ENCODE measurements at places on chromosomes 12 and 14.

DNA sequence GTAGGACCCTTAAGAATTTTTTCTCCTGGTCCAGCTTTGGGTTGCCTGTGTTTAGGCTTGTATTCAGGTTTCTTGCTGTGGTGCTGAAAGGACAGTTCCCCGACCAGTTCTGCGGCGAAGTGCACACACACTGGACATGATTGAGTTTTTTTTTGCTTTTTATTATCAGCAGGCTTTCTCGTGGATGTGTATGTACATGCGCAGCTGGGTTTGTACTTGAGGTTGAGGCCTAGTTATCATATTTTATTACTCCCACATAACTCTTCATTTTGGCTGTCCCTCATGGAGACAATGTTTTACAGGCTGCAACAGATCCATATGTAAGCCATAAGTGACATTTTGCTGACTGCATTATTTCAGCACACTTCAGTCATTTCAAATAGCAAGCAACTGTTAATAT, 2.5 kb downstream of the SCN8A start:
- DNase-seq, result no peak

GRCh38 chr14:68028075-68028474, 208.5 kb downstream of the RAD51B start:
- no peak for DNase-seq

DNA sequence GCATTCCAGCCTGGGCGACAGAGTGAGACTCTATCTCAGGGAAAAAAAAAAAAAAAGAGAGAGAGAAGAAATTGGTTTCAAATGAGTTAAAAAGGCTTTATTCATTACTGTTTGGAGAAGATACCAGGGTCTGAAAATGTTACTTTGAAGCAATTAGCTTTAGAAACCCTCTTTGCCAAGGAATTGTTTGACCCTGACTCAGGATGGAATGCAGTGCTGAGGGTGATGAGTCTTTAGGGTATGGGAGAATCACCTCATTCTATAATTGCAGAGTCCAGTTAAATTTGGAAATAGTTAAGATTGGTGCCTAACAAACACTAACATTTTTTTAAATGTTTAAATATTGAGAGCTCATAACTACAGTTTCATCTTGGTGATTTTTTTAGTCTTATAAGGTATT, 13.3 kb downstream of the RAP1B start:
- DNase-seq, result no peak

DNA sequence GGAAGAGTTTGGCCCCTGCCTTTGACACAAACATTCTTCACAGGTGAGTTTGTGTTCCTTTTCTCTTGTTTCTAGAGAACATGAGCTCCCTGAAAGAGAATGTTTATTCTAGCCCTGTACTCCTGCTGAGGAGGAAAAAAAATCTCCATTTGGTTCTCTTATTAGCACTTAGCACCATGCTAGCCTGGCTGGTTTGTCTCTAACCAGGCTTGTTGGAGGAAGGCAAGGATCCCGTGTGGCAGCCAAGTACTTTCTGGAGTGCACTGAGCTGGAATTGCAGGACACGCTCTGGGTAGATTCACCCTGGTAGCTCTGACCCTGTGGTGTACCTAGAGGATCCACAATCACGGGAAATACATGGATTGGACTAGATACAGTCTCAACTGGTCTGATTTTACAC, 41.9 kb downstream of the KCNA1 start:
- no peak for DNase-seq

GRCh38 chr12:72296389-72296788, 24.2 kb downstream of the TRHDE start:
- DNase-seq, result no peak

DNA sequence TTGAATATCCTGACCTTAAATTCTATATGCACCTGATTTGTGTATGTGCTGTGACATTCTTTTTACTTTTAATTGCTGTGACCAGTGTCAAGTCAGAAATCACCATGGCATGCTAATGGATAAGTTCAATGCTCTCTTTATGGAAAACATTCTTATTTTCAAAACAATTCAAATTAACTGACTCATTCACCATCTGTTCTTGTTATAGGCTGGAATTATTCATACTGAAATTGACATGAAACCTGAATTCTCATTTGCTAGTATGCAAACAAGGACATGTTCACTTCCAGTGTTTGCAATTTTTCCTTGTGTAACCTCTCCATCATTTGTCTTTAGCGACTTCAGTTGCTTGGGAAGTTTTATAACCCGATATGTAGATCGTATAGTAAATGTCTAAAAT, at the start of gene TAS2R30:
Gene TAS2R30, minus strand, starts transcription at position 340 of the 400 bp plus-strand sequence. CDS start 400 bp downstream, outside the sequence.
- DNase-seq, result no peak

GRCh38 chr12:57552835-57553313, 3.0 kb downstream of the KIF5A start:
- no peak for DNase-seq

GRCh38 chr12:51011955-51012354, 14.2 kb downstream of the SLC11A2 start:
- DNase-seq, result no peak

DNA sequence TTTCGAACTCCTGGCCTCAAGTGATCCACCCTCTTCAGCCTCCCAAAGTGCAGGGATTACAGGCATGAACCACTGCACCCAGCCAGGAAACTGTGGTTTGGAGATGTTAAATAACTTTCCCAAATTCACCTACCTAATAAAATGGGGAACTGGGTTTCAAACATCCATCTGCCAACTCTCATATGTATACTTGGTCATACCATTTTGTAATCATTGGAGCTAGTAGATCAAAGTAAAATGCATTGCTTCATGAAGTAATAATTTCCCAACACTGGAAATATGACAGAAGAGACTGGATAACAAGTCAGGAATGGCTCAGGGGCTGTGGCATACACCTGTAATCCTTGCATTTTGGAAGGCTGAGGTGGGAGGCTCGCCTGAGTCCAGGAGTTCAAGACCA, 5.3 kb upstream of the HECTD1 start:
- DNase-seq, result no peak

DNA sequence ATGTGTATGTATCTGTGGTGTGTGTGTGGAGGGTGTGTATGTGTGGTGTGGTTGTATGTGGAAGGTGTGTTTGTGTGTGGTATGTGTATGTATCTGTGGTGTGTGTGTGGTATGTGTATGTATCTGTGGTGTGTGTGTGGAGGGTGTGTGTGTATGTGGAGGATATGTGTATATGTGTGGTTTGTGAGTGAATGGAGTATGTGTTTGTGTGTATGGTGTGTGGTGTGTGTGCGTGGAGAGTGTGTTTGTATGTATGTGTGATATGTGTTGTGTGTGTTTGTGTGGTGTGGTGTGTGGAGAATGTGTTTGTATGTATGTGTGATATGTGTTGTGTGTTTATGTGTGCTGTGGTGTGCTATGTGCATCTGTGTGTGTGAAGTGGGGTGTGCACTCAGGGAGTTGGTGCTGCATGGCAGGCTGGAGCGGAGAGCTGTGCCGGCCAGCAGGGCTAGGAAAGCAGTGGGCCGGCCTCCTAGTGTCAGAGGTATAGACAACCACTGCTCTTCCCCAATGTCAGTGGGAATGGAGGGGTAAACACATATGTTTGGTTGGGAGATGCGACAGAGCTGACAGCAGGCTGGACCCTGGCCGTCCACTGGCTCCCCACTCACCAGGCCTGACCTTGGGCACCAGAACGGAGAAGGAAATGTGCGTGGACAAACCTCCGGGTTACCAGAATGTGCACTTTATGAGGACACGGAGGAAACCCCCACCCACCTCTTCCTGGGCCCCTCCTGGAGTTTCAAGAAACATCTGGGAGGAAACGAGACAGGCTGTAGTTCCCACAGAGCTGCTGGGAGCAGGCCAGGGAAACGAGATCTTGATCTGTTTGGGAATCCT, 60.7 kb downstream of the CLMN start:
- no peak for DNase-seq

GRCh38 chr12:39867631-39868327, 238.1 kb downstream of the SLC2A13 start:
- no peak for DNase-seq

- DNase-seq, result no peak
Observed at GRCh38 chr14:105023144-105023543, 2.3 kb upstream of the CDCA4 start.

GRCh38 chr14:54856152-54856551, 46.5 kb downstream of the GCH1 start:
- DNase-seq, result no peak

- DNase-seq, result peak; percentile 87
Observed at GRCh38 chr12:94147991-94148738, at the start of gene PLXNC1. Gene PLXNC1 (plus strand): TSS chr12:94148577. CDS start chr12:94148972, 395 bp downstream.

DNA sequence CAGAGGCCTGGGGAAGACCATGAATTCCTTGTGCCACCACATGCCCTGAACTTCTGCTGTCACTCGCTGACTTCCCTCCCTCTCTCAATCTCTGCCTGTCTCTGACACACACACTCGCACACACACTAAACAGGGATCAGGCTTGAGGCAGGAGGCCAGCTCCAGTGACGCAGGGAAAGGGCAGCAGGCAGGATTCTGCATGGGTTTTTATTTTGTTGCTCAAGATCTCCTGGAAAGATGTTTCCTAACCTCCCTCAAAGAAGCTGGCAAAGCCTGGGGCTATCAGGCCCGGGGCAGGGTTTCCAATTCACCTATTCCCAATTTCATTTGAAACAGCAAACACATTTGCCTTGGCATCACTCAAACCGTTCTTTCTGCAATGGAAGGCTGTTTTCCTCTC, 27.7 kb upstream of the PEX5 start:
- no peak for DNase-seq

All from lower leg skin (tissue), 4 donors.